ENCODE measurements at places on chromosomes 2 and 18.

- no peak for DNase-seq
These were observed 18.2 kb downstream of the ACVR2A start for GRCh38 chr2:147862859-147863516.

DNA sequence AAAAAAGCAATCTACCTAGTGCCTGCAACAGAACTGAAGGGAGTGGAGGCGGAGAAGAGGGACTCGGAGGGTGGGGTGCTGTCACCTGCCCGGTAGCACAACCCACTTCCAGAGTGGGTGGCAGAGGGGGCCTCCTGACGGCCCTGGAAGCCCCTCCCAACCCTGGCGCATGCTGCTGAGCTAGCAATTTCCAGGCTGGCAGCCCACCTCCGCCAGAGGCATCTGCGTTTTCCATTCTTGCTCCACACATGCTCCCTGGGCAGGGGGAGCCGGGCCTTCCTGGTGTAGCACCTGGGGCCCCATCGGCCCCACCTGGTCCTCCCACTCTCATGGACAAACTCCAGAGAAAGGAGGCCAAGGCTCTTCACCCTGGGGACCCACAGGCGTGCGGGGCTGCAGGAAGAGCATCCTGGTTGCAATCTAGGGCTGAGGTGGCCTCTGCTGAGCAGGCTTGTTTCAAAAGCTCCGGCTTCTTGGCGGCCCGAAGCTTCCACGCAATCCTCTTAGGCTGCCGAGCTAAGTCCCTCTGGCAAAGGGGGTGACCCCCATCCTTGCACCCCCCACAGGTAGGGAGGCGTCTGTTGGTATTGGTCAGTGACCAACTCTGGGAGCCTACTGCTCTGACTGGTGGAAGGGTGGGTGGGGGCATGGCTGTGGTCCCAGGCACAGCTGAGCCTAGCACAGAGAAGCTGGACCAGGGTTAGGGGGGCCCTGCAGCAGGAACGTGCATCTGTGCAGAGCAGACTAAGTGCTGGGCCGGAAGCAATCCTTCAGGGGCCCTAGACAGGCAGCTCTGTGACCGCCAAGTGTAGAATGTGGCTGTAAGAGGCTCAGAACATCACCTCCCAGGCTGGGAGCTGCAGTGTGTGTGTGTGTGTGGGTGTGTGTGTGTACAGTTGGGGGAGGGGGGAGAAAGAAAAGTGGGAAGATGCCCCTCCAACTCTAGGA, 2.6 kb downstream of the HS6ST1 start:
- DNase-seq: no peak

GRCh38 chr2:227871375-227871791, at the start of gene DAW1:
TSS of gene DAW1 (plus strand) at chr2:227871631. CDS start at chr2:227871690, 59 bp downstream.
- peak; percentile 2 for DNase-seq

- DNase-seq: no peak
These were observed 8.9 kb downstream of the COL6A3 start for GRCh38 chr2:237405006-237405559.

GRCh38 chr2:21469564-21469963, 345.8 kb downstream of the TDRD15 start:
- DNase-seq: no peak

GRCh38 chr2:152500772-152501171, 165.8 kb downstream of the FMNL2 start:
- no peak for DNase-seq

GRCh38 chr2:12338946-12339697, 377.6 kb upstream of the TRIB2 start:
- DNase-seq: no peak

- no peak for DNase-seq
These were observed 6.3 kb downstream of the MYOM1 start for GRCh38 chr18:3213300-3214059.

DNA sequence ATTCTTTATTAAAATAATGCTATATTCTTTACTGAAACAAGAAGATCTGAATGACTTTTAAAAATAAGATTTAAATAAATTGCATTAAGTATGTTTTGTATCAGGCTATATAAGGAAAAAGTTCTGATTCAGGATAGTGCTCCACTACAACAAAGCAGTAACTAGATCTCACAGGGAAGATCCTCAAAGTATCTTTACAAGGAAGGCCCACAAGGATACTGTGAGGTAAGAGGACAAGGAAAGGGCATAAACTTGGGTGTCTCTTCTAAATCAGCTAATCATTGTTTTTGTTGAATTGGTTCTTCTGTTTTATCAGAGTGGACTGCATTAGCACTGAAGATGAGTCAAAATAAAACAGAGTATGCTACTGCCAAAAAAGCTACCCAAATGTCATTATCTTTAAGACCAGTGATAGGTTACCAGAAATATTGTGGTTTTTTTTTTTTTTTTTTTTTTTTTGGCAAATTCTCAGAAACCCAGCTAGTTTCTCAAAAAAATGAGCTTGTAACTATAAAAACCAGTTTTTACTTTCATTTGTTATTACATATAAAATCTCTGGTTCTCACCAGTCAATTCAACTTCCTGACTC, 160.9 kb downstream of the BAZ2B start:
- no peak for DNase-seq

- no peak for DNase-seq
These were observed 211.9 kb downstream of the AGPS start for GRCh38 chr2:177604271-177605065.

DNA sequence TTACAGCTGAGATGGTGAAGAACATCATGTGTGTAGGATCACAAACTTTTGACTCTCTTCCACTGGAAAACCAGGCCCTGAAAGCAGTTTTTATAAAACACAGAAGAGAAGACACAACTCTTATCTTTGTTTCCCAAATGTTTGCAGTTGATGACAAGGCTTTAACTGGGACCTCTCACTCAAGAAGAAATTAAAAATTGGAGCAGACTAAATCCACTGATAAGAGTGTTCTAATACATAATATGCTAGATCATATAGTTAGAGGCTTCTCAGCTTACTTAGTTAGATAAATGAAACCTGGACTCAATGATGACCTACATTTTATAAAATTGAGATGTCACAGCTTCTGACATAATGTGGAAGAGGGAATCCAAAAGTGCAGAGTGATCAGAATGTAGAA, 158.3 kb upstream of the WDSUB1 start:
- DNase-seq: no peak

- no peak for DNase-seq
These were observed 9.7 kb downstream of the TNS1 start for GRCh38 chr2:217993138-217993537.

GRCh38 chr2:137173463-137173862, 408.1 kb downstream of the THSD7B start:
- DNase-seq: no peak

DNA sequence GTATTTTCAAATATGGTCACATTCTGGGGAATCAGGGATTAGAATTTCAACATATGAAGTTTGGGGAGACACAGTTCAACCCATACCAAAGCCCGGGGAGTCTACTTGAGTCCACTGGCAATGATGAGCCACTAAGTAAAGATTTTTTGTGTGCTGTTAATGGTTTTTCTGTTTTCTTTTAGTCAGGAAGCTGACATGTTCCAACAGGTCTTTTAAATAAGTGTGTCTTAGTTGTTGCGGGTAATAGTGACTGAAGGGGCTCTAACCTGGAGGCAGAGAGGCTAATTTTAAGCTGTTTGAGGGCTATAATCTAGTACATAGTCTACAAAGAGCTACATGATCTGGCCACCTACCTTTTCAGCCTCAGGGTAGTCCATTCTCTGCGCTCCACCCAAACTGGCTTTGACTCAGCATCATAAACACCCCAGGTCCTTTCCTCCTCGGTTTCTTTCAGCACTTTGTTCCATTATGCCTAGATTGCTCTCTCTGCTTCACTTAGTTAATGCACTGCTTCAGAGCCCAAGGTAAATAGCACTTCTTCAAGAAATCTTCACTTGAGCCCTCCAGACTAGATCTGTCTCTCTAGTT, 17.6 kb upstream of the UBE2E3 start:
- DNase-seq: no peak

DNA sequence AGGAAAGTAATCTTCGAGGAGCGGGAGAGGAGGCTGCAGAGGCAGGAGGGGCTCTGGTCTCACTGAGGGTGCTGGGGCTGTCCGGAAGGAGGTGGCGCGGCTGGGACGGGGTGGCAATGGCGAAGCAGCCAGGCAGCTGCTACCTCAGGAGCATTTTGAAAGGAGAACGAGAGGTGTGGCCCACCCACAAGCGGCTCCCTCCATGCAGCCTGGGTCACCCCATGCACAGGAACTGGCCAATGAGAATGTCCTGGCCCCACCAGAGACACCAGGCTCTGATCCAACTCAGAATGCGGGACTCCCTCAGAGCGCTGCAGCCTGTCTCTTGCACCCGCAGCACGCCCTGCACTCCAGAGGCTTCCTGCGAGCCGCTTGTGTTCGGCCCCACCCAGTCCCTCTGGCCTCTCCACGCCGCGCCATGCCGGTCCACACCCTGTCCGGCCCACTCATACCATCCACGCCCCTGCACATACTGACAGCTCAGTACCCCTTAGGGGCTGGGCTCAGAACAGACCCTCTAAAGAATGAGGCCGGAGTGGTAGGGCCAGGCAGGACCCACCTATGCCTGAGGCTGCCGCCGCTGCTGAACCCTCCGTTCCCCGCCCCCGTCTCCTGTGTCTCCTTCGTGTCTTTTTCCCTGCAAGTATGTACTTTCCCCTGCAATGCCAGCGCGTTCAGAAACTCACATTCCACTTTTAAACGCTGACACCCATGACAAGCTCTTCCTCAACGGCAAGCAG, 6.4 kb upstream of the BOK start:
- DNase-seq: no peak

DNA sequence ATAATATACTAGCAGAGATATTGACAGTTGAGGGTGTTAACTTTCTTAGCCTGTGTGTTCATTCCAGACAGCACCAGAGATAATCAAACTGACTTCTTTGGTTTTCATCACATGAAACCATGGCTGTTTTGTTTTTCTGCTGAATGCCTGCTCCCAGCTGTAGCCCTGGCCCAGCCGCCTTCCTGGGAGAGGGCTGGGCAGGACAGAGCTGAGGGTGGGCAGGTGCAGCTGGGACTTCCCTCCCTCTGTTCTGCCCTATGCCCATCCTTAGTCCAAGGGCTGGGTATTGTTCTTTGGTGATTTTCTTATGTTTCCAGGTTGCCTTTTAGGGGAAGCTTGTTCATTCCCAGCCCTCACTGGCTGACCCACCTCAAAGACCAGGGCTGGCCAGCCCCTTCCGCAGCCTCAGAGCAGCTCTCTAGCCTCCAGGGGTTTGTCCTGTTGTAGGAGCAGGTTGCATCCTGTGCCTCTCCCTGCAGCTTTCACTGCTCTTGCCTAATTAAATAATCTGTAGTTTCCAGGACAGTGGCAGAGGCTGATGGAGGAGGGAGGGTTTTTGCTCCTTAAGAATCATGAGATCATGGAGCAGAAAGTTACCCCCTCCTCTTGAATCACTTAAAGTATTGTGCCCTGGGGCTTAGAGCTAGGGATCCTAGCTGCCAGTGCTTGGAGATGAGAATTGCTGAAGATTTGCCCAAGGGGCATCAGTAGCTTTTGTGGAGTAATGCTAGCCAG, 61.4 kb downstream of the MTCL1 start:
- DNase-seq: no peak

GRCh38 chr18:3683483-3683882, 233.5 kb downstream of the TGIF1 start:
- no peak for DNase-seq

GRCh38 chr2:146873056-146873455, 971.8 kb upstream of the ACVR2A start:
- DNase-seq: no peak

DNA sequence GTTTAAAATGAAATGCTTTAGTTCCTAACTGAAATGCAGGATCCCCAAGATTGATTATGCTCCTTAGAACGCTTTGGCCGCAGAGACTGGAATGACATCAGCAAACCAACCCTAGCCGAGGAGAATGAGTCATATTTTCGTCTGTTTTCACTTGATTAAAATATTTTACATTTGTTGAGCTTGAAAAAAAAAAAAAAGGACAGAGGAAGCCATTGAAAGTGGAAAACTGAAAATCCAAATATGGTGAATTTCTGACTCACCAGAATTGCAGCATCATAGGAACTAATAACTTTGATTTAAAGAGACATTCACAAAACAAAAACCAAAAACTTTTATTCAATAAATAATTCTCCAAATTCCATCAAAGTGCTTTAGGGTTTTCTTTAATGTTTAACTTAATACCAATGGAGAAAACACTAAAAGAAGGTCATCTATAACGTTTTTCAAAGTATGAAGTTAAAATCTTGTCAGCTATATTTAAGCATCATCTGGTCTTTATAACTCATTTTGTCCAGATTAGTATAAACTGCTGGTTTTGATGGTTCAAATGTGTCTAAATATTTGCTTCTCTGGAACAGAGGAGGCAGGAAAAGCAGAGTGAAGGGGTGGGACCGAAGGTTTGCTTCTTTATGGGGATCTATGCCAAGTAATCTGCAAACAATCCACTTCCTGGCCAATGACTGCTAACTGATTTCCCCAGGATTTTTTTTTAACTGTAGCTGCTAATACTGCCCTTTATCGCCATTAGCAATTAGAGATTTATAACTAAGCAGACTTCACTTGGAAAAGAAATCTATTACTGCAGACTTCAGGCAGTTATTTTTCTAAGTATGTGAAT, 30.9 kb upstream of the COL5A2 start:
- no peak for DNase-seq

DNA sequence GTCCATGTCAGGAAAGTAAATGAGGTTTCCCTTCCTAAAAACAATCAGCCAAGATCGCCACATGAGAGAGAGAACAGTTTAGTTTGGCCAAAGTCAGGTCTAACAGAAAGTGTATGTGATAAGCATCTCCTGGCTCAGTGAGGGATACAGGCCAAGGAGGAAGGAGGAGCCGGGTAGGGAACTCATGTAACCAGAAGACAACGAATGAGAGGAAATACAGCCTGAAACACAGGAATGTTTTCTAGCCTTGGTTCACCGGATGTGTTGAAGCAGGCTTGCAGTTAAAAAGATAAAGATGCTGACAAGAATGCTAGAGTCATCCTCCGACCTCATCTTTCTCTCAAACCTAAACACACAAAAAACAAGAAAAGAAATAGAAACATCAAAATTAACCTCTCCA, 283.9 kb upstream of the SIX2 start:
- no peak for DNase-seq

DNA sequence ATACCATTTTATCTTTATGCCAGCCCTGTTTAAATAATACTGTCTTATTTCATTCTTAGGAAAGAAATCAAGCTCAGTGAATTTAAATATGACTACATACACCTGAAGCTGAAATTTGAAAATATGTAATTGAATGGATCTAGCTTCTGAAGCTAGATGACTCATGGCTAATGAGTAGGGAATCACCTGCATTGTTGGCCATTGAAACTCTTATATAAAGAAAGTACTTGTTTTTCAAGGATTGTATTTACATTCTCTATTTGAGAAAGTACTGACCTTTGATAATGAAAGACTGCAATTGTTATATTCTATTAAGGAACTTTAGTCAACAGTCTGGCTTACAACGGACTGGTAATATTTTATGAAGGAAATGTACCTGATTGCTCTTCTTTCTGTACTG, 346.7 kb upstream of the LRATD1 start:
- no peak for DNase-seq

GRCh38 chr2:98548920-98549818, 59.1 kb downstream of the COA5 start:
- no peak for DNase-seq

DNA sequence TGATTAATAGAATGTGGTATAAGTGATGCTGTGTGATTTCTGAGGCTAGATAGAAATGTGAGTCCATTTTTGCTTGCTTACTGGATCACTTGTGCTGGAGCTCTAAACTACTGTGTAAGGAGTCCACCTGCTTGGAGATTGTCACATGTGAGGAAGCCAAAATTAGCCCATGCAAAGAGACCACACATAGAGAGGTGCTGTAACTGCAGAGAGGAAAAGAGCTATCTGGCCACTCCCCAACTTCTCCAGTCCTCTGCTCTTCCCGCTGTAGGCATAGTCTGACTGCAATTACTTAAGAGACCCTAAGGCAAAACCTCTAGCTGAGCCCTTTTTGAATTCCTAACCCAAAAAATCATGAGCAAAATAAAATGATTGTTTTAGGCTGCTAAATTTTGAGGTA, 120.6 kb upstream of the FBXO11 start:
- DNase-seq: no peak

Measured in stimulated activated CD4-positive, alpha-beta T cell treated with anti-CD3 and anti-CD28 coated beads, Interleukin-15, amount 100 ng/mL, for 1 hour (primary cell).